Aorta (tissue), 5 donors: ENCODE measurements at places on chromosomes 6 and 20. TPM values are rescaled to one million over a fixed set of nuclear protein-coding genes. Genes with fewer than 3 reads are reported as not detected.

- no peaks in the 10 kb centered on the region for H3K4me1 ChIP-seq
- H3K27ac ChIP-seq, result no peak overlapping the region
- no peak for DNase-seq
- no peak overlapping the region for H3K4me3 ChIP-seq
- H3K27me3 ChIP-seq, result no peaks in the 10 kb centered on the region
These were observed 636.5 kb upstream of the CHD6 start for GRCh38 chr20:42254673-42255072.

DNA sequence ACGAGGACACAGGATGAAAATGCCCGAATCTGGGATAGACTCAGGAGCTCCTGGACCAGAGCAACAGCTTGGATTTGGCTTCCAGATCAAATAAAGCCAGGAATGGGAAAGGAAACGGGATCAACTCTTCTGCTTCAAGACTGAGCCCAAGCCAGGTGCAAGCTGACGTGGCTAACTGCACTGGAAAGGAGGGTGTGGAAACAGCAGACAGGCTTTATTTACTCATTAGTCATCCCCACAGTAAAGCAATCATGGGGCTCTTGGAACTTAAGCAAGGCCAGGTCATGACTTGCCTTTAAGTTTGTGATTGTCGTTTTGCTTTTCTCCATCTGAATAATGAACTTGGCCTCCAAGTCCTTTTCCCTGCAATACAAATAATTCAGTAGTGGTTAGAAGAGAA lies 45.2 kb downstream of the KIF16B start:
- H3K27me3 ChIP-seq, result no peaks in the 10 kb centered on the region
- no peaks in the 10 kb centered on the region for H3K36me3 ChIP-seq
- no peak overlapping the region for H3K27ac ChIP-seq
- H3K4me3 ChIP-seq, result no peak overlapping the region
- no peak for DNase-seq

- no peak for DNase-seq
- no peaks in the 10 kb centered on the region for H3K4me1 ChIP-seq
These were observed 1.2 kb downstream of the CENPW start for GRCh38 chr6:126341126-126341525.

DNA sequence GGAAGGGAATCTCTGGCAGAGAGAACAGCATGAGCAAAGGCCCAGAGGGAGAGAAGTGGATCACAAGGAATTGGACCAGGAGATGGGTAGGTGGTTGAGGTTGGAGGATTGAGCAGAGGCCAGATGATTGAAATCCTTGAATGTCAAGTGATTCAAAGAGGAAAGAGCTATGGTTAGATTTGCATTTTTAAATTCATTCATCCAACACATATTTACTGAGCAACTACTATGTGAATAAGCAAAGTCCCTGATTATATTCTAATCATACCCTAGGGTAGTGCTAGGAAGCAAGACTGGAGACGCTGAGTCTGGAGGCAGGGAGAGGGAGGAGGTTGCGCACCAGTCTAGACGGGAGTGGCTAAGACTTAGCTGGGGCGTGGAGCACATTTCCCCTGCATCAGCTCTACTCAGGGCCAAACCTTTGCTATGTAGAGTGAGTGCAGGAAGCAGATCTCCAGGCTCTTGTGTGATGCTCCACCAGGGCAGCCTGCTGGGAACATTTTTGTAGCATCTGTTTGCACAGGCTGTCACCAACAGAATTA lies 40.2 kb downstream of the EYA2 start:
- H3K27me3 ChIP-seq, result no peaks in the 10 kb centered on the region
- no peak for DNase-seq
- no peaks in the 10 kb centered on the region for H3K4me1 ChIP-seq
- H3K4me3 ChIP-seq, result no peak overlapping the region
- H3K27ac ChIP-seq, result no peak overlapping the region

- no peak overlapping the region for H3K27ac ChIP-seq
- no peak overlapping the region for H3K4me3 ChIP-seq
- no peaks in the 10 kb centered on the region for H3K27me3 ChIP-seq
- no peak for DNase-seq
- H3K4me1 ChIP-seq, result no peaks in the 10 kb centered on the region
These were observed 280.4 kb downstream of the UBE3D start for GRCh38 chr6:82785206-82785605.

GRCh38 chr20:57006411-57007170 lies 259.9 kb downstream of the BMP7 start:
- H3K27ac ChIP-seq, result no peak overlapping the region
- no peak for DNase-seq
- H3K27me3 ChIP-seq, result peaks cover 2% of the 10 kb centered on the region
- H3K4me3 ChIP-seq, result no peak overlapping the region
- H3K4me1 ChIP-seq, result no peaks in the 10 kb centered on the region

DNA sequence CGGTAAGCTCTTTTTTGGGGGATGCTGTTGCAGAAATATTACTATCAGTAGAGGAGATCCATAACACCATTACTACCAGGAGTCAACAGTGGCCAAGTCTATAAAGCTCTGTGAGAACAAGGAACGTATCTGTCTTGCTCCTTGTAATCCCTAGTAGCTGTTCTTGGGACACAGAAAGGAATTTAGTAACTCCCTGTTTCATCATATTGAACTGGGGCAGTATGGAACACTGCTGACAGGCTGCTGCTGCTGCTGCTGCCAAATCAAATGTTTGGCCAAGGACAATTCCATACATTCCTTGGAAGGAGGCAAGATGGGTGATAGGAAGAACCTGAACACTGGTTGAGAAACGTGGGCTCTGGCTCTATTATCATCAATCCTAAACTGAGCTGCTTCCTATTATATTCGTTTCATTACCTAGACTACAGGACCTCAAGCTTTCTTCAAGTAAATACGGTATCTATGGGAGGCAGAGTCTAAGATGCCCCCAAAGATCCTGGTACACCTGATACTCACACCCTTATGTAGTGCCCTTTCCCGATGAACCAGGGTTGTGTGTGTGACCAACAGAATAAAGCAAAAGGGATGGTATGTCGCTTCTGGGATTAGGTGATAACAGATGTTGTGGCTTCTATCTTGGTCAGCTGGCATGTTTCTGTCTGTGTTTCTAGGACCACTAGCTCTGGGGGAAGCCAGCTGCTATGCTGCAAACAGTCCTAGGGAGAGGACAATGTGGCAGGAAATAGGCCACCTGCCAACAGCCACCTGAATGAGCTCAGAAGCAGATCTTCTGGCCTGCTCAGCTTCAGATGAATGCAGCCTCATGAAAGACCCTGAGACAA lies 39.5 kb downstream of the ELOVL5 start:
- no peaks in the 10 kb centered on the region for H3K27me3 ChIP-seq
- H3K36me3 ChIP-seq, result no peaks in the 10 kb centered on the region
- H3K27ac ChIP-seq, result peak overlapping the region; percentile 36
- DNase-seq, result no peak

TCP11 gene
- 0.36 TPM for total RNA-seq

AARS2 gene
- total RNA-seq, result 11.5 TPM

PANK2 gene
- 53.2 TPM for total RNA-seq

BPIFB4 gene
- not detected for total RNA-seq

SLC17A4 gene
- not detected for total RNA-seq

FAM209B gene
- total RNA-seq, result not detected
